Activated CD8-positive, alpha-beta T cell treated with anti-CD3 and anti-CD28 coated beads for 36 hours (primary cell): ENCODE measurements at places on chromosomes 16 and 17. TPM values are rescaled to one million over a fixed set of nuclear protein-coding genes. Genes with fewer than 3 reads are reported as not detected.

DNA sequence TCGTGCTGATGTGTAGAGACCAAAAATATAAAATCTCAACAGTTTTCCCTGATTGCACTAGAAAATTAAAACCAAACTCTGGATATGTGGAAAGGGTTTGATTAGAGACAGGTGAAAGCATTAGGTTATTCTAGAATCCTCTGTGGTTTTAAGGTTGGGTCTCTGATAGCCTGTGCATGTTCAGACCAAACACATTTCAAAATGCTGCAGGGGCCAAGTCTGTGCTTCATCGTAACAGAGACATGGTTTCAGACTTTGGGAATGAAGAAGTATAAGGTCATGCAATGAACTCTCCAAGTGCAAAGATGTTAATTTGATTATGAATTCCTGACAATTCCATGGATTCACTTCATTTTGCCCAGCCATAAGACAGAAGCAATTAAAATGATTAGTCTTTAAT, 261.0 kb upstream of the KCNJ16 start:
- H3K4me3 ChIP-seq: no peak overlapping the region
- DNase-seq: no peak
- no peaks in the 10 kb centered on the region for H3K4me1 ChIP-seq
- peaks cover 1% of the 10 kb centered on the region for H3K27me3 ChIP-seq
- no peaks in the 10 kb centered on the region for H3K36me3 ChIP-seq

DNA sequence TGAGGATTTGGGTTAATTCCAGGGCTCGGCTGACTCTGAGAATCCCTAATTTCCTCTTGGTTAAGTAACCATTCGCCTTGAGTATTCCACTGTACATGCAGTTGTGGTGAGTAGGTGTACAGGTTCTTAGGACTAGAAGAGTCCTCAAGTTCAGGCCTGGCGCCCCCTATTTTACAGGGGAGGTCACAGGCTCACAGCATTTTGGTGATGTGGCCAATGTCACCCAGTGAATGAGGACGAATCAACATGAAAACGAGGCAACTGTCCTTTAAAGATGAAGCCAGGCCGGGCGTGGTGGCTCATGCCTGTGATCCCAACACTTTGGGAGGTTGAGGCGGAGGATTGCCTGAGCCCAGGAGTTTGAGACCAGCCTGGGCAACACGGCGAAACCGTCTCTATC, 55.4 kb downstream of the ABCC6 start:
- no peaks in the 10 kb centered on the region for H3K36me3 ChIP-seq
- H3K27me3 ChIP-seq: peaks cover 2% of the 10 kb centered on the region
- DNase-seq: no peak
- no peaks in the 10 kb centered on the region for H3K4me1 ChIP-seq
- H3K4me3 ChIP-seq: no peak overlapping the region

MAFG gene
- total RNA-seq: 14.1 TPM

GRCh38 chr16:84340325-84341040, 27.9 kb upstream of the ATP2C2 start:
- H3K27ac ChIP-seq: no peak overlapping the region
- H3K36me3 ChIP-seq: no peaks in the 10 kb centered on the region
- H3K4me1 ChIP-seq: no peaks in the 10 kb centered on the region
- no peaks in the 10 kb centered on the region for H3K27me3 ChIP-seq
- no peak for DNase-seq
- H3K4me3 ChIP-seq: no peak overlapping the region

PARD6A gene
- total RNA-seq: 6.3 TPM

DNA sequence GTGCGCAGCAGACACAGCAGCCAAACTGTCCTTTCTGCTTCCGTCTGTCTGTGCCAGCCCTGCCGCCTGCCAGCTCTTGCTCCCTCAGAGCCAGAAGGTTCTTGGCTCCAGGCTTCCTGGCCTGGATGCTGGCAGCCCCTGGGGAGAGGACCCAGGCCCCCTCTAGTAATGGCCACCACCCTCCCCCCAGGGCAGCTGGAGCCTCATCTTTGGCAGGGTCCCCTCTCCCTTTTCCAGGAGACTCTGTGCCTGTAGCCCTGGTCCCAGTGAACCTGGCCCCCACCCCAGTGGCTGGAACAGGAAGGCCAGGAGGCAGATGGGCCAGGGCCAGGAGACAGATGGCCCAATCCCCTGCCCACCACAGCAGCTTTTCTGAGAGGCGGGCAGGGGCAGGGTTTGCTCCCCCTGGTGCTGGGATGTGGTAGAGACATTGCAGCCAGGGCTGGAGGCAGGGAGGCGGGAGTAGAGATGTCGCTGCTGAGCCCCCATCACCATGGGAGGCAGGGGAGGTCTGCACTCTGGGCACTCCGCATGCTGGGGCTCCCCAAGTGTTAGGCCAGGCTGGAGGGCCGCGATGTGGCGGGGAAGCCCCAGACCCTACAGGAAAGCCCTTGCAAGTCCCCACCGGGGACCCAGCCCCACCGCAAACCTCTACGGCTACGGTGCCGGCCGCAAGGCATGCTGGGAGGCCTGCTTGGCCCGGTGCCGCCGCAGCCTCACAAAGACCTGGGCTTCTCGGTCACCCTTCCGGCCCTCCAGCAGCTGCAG, 16.7 kb downstream of the UNC13D start:
- H3K27ac ChIP-seq: peak overlapping the region; percentile 94
- peaks cover 21% of the 10 kb centered on the region for H3K4me1 ChIP-seq
- H3K27me3 ChIP-seq: no peaks in the 10 kb centered on the region
- H3K36me3 ChIP-seq: peaks cover 21% of the 10 kb centered on the region
- peak overlapping the region; percentile 54 for H3K4me3 ChIP-seq

- H3K4me3 ChIP-seq: no peak overlapping the region
- peak overlapping the region; percentile 46 for H3K27ac ChIP-seq
- DNase-seq: no peak
- H3K36me3 ChIP-seq: peaks cover 22% of the 10 kb centered on the region
- H3K4me1 ChIP-seq: peaks cover 73% of the 10 kb centered on the region
These were observed 5.7 kb upstream of the VEZF1 start for GRCh38 chr17:57993471-57994365.

- no peaks in the 10 kb centered on the region for H3K4me1 ChIP-seq
- H3K27ac ChIP-seq: no peak overlapping the region
- H3K4me3 ChIP-seq: no peak overlapping the region
- no peaks in the 10 kb centered on the region for H3K36me3 ChIP-seq
These were observed 18.0 kb upstream of the MON1B start for GRCh38 chr16:77172951-77173350.

GRCh38 chr16:83059237-83059636, 432.5 kb downstream of the CDH13 start:
- H3K27ac ChIP-seq: no peak overlapping the region
- no peak overlapping the region for H3K4me3 ChIP-seq
- DNase-seq: no peak
- no peaks in the 10 kb centered on the region for H3K36me3 ChIP-seq

DHRS7C gene
- not detected for total RNA-seq

KNOP1 gene
- total RNA-seq: 28.6 TPM

DNA sequence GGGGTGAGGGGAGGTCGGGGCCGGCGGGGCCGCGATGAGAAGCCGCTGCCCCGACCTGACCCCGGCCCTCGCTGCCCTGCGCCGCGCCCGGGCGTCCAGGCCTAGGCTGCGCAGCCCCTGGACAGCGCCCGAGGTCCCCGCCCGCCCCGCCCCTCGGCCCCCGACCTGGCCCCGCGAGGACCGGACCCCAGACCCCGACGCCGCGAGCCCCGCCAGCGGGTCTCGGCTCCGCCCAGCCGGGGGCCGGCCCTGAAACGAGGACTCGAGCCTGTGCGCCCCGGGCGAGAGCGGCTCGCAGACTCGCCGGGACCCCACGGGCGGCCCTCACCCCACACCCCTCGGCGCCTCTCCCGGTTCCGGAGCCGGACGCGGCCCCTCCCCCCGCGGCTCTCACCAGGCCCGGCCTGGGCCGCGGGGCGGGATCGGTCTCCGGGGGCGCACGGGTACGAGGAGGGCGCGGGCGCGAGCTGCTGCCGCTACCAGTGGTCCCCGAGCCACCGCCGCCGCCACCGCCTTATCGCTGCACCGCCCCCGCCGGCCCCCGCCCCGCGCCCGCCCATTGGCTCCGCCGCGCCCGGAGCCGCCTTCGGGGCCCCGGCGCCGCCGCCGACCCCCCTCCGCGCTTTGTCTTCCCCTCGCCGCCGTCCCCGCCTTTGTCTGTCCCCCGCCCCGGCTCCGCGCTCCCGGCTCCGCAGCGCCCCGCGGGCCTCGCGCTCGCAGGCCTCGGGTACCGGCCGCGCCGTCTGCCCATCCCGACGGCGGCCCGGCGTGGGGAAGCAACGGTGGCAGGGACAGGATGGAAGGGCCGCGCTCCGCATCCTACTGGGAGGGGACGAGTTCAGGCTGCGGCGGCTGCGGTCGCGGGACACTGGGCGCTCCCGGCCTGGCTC, at the start of gene LIMD2:
LIMD2 (minus strand) TSS at position 488 of the 890 bp plus-strand sequence. CDS start 827 bp downstream, outside the sequence.
- peak within 1 kb of the TSS; percentile 92 for H3K4me3 ChIP-seq
- DNase-seq: peak; percentile 87
- peak within 1 kb of the TSS; percentile 99 for H3K27ac ChIP-seq
- peaks cover 50% of the 10 kb centered on the region for H3K36me3 ChIP-seq
- peaks cover 57% of the 10 kb centered on the region for H3K4me1 ChIP-seq
- H3K27me3 ChIP-seq: no peaks in the 10 kb centered on the region

CMTM2 gene
- not detected for total RNA-seq

DNA sequence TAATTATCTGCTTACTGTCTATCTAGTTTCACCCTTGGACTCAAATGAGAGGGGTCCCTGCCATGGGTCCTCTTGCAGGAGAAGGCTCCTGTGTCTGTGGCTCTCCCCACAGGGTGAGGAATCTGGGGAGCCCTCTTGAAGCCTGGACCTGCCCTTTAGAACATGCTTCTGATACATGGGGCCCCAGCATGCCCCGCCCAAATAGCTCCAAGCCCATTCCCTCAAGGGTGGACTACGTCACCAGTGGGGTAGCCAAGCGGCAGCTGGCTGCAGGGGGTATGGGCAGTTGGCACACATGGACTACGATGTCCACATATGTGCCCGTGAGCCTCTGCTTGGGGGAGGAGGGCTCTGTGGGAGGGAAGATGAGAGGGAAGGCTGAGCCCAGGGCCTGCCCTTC, 39.3 kb downstream of the ARHGAP27 start:
- no peak for DNase-seq
- H3K36me3 ChIP-seq: peaks cover 12% of the 10 kb centered on the region
- H3K27me3 ChIP-seq: peaks cover 4% of the 10 kb centered on the region
- H3K4me1 ChIP-seq: peaks cover 17% of the 10 kb centered on the region
- H3K27ac ChIP-seq: no peak overlapping the region

- no peaks in the 10 kb centered on the region for H3K27me3 ChIP-seq
- peaks cover 37% of the 10 kb centered on the region for H3K4me1 ChIP-seq
- peak overlapping the region; percentile 95 for H3K4me3 ChIP-seq
- DNase-seq: no peak
These were observed 975 bp downstream of the SNX29 start for GRCh38 chr16:11977376-11978041.

- peaks cover 70% of the 10 kb centered on the region for H3K4me1 ChIP-seq
- H3K27me3 ChIP-seq: no peaks in the 10 kb centered on the region
- peaks cover 38% of the 10 kb centered on the region for H3K36me3 ChIP-seq
- peak; percentile 24 for DNase-seq
- peak overlapping the region; percentile 85 for H3K27ac ChIP-seq
- H3K4me3 ChIP-seq: peak overlapping the region; percentile 77
These were observed 34.1 kb downstream of the HIC1 start for GRCh38 chr17:2089021-2089422.

CMIP gene
- 38.5 TPM for total RNA-seq

HAGH gene
- 32.0 TPM for total RNA-seq

PDILT gene
- total RNA-seq: not detected

DNA sequence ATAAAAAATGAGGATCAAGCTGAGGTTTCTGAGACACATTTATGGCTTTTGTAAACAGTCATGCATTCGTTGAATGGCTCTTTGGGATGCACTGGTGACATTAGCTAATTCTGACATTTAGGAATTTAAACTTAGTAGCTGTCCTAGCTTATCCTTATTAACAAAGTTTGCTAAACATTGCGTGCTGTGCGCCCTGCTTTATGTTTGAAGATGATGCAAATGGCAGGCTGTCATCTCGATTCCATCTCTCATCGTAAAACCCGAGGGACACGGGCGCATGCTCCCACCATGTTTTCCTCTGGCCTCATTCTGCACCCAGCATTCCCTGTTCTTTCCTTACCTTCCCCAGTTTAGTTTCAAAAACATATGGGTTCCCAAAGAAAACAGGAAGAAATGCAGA, 53.8 kb upstream of the ARHGAP44 start:
- no peak overlapping the region for H3K4me3 ChIP-seq
- H3K27me3 ChIP-seq: no peaks in the 10 kb centered on the region
- H3K4me1 ChIP-seq: no peaks in the 10 kb centered on the region
- no peak for DNase-seq
- H3K36me3 ChIP-seq: no peaks in the 10 kb centered on the region

RAB11FIP4 gene
- 38.2 TPM for total RNA-seq

DNA sequence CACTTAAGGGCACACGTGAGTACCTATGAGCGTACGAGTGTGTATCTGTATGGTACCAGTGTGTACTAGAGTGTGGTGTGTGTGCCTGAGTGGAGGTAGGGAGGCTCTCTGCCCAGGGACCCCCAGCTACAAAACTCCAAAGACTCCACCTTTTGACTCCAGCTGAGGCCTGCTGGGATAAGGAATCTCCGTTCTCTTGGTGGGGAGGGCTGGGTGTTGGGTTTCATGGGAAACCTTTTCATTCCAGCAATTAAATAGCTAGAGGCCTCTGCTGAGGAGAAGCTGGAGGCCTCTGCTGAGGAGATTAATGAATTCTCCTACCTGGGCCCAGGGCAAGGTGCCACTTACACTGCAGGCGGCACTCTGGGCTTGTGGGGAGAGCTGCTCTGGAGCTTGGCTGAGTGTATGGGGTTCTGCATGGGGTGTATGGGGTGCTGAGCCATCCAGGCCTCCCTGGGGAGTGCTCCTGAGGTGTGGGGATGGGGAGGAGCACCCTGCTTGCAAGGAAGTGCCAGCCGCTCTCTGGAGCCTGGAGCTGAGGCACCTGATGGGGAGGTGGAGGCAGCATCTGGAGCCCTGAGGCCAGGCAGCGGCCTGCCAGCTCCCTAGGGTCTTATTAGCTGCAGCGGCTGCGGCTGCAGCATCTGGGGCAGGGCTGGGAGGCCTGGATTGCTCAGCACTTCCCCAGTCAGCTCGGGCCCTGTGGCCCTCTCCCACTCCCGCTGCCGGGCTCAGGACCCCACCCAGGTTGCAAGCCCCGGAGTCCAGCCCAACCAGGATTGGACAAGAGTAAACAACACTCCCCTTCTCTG, 4.6 kb downstream of the ANKRD13B start:
- no peaks in the 10 kb centered on the region for H3K36me3 ChIP-seq
- no peaks in the 10 kb centered on the region for H3K27me3 ChIP-seq
- no peak for DNase-seq
- no peak overlapping the region for H3K4me3 ChIP-seq
- H3K4me1 ChIP-seq: peaks cover 15% of the 10 kb centered on the region

C17orf67 gene
- total RNA-seq: 2.3 TPM

DNA sequence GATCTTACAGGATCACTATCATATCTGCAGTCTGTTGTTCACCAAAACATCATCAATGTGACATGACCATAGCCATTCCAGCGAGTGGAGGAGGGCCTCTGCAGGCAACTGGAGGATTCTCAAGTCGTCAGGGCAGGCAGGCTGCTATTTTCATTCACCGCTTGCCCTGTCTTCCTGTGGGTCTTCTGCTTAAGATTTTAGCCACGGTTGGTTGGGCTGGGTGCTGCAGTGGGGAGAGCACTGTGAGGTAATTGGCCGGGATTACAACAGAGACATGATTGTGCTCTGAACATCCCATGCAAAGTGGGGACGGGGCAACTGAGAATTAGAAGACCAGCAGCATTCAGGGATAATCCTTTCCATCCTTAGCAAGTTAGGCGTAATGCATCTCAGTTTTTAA, 245.9 kb downstream of the CPPED1 start:
- H3K36me3 ChIP-seq: no peaks in the 10 kb centered on the region
- H3K27ac ChIP-seq: no peak overlapping the region
- H3K4me1 ChIP-seq: peaks cover 2% of the 10 kb centered on the region
- DNase-seq: no peak
- no peaks in the 10 kb centered on the region for H3K27me3 ChIP-seq
- no peak overlapping the region for H3K4me3 ChIP-seq

- no peak overlapping the region for H3K4me3 ChIP-seq
- H3K36me3 ChIP-seq: peaks cover 4% of the 10 kb centered on the region
- no peaks in the 10 kb centered on the region for H3K27me3 ChIP-seq
- DNase-seq: no peak
- H3K27ac ChIP-seq: no peak overlapping the region
These were observed 40.0 kb downstream of the CIBAR2 start for GRCh38 chr16:85072076-85072860.
